ENCODE measurements at places on chromosomes 6 and 20.

- DNase-seq: no peak
Observed at GRCh38 chr6:115706324-115706723, 354.4 kb downstream of the FRK start.

- DNase-seq: no peak
Observed at GRCh38 chr20:5781798-5782750, 31.9 kb downstream of the SHLD1 start.

GRCh38 chr6:27630727-27631608, 158.1 kb upstream of the ZNF184 start:
- peak; percentile 52 for DNase-seq

DNA sequence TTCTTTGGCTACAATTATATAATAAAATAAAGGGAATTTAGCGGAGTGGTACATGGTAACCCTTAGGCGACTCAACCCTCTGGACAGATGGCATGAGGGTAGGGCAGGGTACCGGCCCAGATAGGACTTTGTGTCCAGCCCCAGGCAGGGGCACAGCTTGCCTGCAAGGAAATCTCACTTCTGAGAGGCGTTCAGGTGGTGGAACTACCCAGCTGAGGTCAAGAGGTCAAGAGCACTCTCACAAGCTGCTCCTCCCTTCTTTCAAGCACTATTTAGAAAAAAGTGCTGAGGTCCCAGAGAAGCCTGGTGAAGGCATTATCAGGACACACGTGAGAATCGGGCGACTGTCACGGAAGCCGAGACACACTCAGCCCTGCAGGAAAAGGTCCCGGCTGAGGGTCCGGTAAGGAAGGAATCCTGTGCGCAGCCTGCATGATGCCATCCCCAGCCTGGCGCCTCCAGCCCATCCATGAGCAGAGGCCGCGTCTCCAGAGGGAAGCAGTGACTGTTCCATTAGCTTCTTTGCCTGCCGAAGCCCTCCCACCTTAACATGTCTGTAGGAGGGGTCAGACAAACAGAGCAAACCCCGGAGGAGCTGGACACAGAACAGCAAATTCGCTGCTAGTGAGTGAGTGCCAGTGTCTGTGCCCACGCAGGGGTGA, 54.8 kb downstream of the WDR27 start:
- DNase-seq: no peak

GRCh38 chr6:6545616-6546317, 42.8 kb upstream of the LY86 start:
- DNase-seq: no peak

GRCh38 chr20:11761497-11761896, 156.2 kb upstream of the BTBD3 start:
- DNase-seq: no peak

DNA sequence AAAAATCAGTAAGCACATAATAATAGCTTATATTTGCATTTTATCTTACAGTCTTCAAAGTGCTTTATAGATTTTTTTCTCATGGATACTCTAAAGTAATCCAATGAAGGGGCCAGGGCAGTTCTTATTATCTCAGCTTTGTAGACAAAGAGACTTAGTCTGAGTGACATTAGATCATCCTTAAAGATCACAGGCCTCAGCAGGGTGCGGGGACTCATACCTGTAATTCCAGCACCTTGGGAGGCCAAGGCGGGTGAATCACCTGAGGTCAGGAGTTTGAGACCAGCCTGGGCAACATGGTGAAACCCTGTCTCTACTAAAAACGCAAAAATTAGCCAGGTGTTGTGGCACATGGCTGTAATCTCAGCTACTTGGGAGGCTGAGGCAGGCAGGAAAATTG, 14.5 kb downstream of the FERMT1 start:
- no peak for DNase-seq

GRCh38 chr6:137024237-137024990, 20.4 kb downstream of the IL20RA start:
- no peak for DNase-seq

- peak; percentile 80 for DNase-seq
Observed at GRCh38 chr20:63706852-63707557, 771 bp downstream of the ARFRP1 start.

- DNase-seq: peak; percentile 98
Observed at GRCh38 chr6:161439093-161439492, 165.2 kb upstream of the AGPAT4 start.

DNA sequence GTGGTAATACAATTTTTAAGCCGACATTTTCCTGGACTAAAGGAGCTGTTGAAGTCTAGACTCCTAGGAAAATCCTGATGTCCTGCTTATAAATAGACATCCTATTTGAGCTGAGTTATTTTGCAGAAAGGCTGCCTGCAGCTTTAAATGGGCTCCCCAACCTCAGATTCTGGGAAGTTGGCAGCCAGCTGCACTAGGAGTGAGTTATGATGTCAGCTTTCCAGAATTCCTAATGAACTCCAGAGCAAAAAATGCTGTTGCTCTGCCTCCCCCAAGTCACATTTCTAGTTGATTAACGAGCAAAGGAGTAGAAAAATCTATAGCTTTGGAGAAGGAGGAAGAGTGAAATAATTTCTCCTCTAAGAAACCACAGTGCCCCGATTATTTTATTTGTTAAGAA, 346.3 kb upstream of the SULF2 start:
- DNase-seq: no peak

DNA sequence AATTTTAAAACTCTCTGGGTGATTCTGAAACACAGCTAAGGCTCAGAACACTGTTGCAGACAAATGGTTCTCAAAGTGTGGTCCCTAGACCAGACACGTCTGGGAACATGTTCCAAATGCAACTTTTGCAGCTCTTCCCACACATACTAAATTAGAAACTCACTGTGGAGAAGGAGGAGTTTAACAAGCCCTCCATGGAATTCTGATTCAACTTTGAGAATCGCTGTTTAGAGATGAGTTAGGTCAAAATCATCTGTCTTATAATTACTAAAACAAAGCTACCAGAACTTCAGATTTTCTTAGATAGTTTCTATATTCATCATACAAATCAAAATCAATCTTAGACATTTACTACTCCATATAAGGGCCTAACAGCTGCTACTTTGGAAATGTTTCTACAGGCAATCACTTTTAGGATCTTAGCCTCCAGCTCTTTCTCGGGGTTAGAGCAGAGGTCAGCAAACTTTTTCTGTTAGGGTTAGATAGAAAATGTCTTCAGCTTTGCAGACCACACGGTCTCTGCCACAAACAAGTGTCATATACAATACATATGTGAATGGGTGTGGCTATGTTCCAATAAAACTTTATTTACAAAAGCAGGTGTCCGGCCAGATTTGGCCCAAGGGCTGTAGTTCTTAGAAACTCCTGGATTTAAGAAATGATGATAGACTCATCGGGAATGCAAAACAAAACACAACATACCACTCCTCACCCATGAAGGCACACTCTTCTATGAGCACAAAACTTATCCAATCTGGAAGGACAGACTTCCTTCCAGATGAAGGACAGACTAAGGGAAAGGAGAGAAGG, 50.0 kb upstream of the ARHGAP18 start:
- DNase-seq: peak; percentile 27

DNA sequence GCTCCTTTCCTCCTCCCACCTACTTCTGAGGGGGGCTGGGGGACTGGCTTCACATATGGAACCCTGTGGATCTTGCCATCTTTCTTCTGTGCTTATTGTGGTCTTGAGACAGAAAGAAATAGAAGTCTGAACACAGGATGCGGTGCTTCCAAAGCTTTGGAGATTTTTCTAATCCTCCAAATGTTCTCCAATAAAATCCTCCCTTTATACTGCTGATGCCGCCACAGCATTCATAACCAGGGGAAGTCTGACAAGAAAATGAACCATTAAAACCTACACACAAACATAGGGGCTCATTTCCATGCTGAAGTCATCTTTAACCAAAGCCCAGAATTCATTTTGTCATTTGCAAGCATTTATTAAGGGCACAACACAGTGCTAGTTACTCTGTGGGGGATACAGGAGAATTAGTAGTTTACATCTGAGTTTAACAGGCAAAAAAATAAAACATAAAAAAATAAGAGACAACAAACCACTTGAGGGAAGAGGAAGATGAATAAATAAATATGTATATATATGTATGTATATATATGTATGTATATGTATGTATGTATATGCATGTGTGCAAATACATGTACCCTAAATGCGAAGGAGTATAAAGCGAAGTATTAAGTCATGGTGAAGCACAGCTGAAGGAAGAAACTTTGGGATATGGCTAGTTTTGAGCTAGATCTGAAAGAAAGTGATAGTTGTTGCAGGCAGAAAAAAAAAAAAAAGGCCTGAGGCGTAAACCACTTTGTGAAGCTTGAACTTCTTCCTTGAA, 5.9 kb upstream of the PTPRK start:
- DNase-seq: no peak

DNA sequence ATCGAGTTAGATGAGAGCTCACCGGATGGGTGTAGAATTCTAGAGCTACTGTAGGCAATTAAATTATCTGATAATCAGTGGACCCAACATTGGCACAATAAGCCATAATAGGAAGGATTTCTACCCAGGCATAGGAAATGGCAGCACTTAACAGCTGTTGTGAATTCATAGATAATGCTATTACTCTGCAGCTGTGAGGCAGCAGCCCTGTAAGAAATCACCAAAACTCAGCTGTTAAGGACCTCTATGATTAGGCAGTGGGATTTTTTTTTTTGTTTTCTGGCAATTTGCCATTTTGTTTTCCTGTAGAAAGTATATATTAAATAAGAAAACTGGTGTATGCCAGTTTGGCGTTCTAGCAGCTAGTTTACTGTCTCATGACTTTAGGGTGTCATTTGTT, 609.1 kb upstream of the SLC35B3 start:
- DNase-seq: no peak

DNA sequence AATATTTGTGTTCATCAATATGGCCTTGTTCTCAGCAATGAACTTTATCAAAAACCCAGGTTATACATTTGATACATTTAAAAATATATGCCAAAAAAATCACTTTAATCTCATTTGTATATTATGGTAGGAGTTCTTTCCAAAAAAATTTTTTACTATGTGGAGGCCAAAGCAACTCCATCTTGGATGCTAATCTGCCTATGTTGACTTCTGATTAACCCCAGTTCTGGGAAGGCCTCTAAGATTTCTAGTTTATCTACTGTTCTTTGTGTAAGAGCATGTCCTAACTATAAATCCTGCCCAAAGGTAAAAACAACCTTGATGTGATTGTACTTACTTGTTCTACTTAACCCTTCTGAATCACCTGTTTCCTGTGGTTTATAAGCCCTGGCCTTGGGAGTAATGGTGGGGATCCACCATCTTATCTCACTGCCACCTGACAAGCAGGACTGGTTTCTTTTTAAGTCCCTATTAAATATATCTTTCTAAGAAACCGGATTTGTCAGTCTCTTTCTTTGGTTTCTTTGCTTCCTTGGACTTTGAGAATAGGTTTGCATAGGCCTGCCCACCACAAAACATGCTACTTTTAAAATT, 46.7 kb downstream of the RNGTT start:
- DNase-seq: no peak

Data from GM23248 (cell line).